ENCODE measurements at places on chromosomes 5 and 9. TPM values are rescaled to one million over a fixed set of nuclear protein-coding genes. Genes with fewer than 3 reads are reported as not detected.

GRCh38 chr5:173834071-173834771 is 53.9 kb upstream of the CPEB4 start:
- no peak for DNase-seq

- DNase-seq = no peak
Observed at GRCh38 chr5:90982576-90982975, 400.5 kb downstream of the ARRDC3 start.

GRCh38 chr9:106467113-106467864 is 395.7 kb upstream of the ZNF462 start:
- no peak for DNase-seq

The MARCHF6 gene
- total RNA-seq = 73.0 TPM

The SLC46A2 gene
- total RNA-seq = not detected

The ZFP2 gene
- not detected for total RNA-seq
